ENCODE measurements at places on chromosomes 13 and 19.

DNA sequence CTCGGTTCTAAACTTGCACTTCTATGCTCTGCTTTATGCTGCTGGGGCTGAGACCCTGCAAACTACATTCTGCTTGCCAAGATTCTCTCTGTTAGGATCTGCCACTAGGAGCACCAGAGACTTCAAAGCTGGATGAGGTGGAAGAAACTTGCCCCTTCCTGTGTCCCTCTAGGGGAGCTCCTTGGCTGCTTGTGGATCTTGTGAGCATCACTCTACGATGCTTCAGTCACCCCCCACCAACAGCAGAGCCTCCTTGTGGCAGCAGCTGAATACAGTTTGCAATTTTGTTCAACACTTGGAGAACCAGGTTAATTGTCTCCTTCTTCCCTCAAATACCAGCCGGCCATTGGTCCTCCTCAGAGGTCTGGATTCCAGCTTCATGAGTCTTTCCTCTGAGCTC is 310.6 kb downstream of the FGF14 start:
- DNase-seq: no peak

DNA sequence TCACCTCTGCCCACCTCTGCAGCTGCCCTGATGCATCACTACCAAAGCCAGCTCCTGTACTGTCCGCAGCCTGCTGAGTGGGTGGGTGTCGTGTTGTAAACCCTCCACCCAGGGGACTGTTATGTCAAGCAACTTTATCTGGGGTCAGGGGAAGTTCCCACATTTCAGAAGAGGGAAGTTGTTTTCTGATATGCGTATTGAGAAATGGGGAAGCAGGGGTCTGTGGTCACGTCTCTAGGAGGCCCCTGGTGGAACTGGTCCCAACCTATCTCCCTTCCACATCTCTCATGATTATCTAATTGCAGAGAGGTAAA is 31.2 kb downstream of the CLEC17A start:
- DNase-seq: no peak

DNA sequence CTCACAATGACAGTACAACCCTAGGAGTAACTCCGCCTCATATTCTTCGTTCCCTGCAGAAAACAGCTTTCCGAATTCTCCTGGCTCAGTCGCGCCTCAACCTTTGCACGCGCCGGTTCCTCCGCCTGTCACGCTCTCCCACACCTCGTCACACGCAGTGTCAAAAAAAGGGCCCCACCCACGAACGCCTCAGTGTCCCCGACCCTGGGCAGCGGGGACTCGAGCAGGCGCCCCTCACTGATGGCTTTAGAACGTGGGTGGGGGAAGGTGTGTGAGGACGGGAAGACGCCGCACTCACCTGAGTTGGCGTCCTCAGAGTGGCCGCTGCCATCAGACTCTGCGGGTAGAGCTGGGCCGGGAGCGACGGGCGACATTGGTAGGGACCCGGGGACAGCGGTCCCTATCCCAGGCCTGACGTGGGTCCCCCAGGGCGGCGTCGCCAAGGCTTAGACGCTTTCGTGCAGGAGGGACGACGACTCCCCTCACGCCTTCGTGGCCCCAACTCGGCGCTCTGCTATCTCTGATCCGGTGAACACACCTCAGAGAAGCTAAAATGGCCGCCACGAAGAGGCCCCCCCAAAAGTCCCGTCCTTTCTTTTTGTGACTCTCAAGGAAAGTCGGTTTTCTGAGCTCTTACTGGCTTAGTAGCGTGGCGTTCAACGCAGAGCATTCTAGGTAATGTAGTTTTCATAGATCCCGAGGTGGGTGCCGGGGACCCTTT is at the start of gene ZNF154:
Gene ZNF154, minus strand, starts transcription at position 564 of the 721 bp plus-strand sequence. Its CDS starts 233 bp downstream, at position 331.
- no peak for DNase-seq

GRCh38 chr13:45337395-45337794 is 3.6 kb downstream of the TPT1 start:
- DNase-seq: no peak

GRCh38 chr19:19459073-19459472 is 53.6 kb downstream of the GATAD2A start:
- DNase-seq: no peak

DNA sequence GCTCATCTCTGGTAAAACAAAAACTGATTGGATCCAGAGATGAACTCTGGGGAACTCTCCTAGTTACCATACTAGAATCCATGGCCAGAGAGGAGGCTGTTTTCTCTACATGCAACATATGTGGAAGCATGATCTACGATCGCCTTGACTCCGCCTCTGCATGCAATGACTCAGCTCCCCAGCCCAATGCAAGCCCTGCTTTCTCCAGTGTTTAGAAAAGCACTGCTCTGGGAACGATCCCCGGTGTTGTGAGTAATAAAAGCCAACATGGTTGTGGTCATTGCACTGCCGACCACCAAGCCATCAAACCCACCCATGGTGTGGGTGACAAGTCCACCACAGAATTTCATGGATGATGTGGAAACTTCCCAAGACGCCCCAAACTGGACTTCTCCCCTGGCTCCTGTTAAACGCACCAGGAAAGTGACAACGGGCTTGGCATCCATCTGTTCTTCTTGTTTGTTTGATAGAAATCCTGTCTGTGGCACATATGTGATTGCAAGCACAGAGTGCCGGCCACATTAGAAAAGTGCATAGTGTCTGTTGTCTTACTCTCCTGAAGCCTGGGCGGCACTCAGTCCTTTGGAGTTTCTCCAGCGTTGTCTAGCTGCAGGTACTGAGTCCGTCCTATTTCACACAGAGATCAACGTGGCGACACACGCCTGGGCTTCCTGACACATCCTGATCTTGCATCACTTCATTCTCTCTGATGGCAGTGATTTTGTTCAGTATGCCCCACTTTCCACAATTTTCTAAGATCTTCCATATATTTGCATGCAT is 36.4 kb upstream of the VSTM2B start:
- no peak for DNase-seq

All from HEK293T (cell line).